Cardiac fibroblast (primary cell): ENCODE measurements at places on chromosomes 7 and 10.

DNA sequence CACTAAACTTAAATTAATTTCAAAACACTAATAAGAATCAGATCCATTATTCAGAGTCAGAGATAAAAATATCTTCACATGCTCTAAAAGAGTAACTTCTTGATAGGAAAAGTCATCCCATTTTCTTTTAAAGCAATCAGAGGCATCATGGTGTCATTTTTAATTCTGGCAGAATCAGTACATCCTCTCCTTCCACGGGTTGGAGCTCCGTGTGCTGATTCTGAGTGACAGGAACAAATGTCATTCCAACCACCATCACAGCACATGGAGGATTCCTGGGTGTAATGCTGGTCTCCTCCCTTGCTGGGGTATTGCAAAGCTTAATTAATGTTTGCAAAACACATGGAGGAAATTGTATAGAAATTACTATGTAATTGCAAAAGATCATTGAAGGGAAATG, 114.5 kb upstream of the IMMP2L start:
- no peak for DNase-seq

GRCh38 chr10:43901744-43902504, 253.2 kb upstream of the ZNF32 start:
- no peak for DNase-seq

- no peak for DNase-seq
Observed at GRCh38 chr10:2913474-2913873, 153.9 kb upstream of the PFKP start.

DNA sequence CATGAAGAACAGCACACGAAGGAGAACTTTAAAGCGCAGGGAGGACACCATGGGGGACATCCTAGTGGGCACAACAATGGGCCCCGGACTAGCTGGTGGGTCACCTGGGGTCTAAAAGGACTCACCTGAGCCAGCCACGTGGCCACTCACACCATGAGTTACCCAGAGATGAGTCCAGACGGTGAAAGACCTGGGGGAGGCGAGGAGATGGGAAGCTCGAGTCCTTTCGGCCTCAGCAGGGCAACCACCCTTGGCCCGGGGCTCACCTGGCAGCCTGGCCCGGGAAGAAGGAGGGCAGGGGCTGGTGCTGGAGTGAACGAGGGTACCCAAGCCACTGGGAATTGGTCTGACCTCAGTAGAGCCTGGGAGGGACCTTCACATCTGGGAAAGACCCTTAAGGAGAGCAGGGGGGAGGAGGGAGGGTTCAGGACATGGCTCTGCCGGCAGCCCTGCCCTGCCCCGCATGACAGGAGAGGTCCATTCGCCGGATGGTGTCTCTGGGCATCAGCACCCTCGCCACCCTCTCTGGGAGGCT, 5.7 kb downstream of the GIGYF1 start:
- no peak for DNase-seq

GRCh38 chr7:3558400-3558799, 257.3 kb downstream of the SDK1 start:
- DNase-seq, result peak; percentile 3

- peak; percentile 91 for DNase-seq
Observed at GRCh38 chr10:102632394-102633111, 11.7 kb upstream of the TRIM8 start.

DNA sequence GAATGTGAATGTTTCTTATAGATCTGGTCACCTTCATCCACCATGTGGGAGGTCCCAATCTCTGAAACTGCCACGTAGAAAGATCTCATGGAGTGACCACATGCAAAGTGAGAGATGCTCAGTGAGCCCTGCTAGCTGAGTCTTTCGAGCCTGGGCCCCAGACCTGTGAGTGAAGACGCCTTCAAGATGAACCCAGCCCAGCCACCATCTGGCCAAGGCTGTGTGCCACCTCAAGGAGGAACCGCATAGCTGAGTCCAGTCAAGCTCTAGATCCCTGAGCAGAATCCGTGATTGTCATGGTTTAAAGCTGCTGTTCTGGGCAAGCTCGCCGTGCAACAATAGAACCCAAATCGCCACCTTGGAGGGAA, 20.2 kb upstream of the PPIF start:
- no peak for DNase-seq

- DNase-seq, result no peak
Observed at GRCh38 chr10:3925184-3925583, 140.2 kb upstream of the KLF6 start.

DNA sequence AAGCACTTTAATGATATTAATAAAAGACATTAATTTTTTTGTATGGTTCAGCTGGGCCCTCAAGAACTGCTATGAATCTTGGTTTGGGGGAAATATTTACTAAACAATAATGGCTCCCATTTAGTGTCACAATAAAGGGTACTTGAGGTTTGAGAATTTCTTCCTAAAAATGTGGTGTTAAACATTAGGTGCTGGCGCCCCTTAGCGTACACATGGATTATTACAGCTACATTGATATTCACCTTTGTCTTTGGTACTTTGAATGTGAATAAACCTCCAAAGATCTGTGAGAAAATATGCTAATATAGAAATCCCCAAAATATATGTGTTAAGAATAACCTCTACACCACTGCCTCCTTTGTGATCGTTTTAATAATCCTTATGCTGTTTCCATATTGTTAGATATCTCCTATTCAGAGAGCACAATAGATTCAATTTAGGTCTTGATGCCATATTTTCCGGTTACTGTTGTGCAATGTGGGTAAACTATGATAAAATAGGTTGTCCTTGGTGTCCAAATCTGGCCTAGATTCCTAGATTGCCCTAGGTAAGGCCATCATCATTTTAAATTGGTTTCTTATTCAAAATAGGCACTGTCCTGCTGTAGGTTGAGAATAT, 161.8 kb upstream of the CACNA2D1 start:
- DNase-seq, result peak; percentile 73

- DNase-seq, result no peak
Observed at GRCh38 chr10:95289003-95289920, 1.5 kb downstream of the PDLIM1 start.

- peak; percentile 98 for DNase-seq
Observed at GRCh38 chr7:64581926-64582894, 19.3 kb upstream of the ZNF680 start.

- DNase-seq, result no peak
Observed at GRCh38 chr7:158733775-158734494, 29.3 kb upstream of the NCAPG2 start.

GRCh38 chr10:94002156-94002555, 8.4 kb downstream of the PLCE1 start:
- DNase-seq, result no peak

DNA sequence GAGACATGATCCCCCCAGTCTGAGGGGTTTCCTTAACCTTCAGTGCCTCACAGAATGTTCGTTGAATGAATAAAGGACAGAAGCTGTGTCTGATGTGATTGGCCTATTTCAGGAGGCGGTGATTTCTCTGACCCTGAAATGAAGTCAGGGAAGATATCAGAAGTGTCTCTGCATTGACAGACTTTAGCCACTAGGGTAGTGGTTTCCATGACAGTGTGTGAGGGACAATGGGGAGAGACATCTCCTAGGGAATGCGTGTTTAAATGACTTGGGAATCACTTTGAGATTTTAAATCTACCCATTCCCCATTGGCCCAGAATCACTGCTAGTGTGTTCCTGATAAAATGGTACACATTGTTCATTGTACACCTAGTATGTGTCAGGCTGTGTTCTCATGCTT, 132.0 kb downstream of the CFAP58 start:
- no peak for DNase-seq

DNA sequence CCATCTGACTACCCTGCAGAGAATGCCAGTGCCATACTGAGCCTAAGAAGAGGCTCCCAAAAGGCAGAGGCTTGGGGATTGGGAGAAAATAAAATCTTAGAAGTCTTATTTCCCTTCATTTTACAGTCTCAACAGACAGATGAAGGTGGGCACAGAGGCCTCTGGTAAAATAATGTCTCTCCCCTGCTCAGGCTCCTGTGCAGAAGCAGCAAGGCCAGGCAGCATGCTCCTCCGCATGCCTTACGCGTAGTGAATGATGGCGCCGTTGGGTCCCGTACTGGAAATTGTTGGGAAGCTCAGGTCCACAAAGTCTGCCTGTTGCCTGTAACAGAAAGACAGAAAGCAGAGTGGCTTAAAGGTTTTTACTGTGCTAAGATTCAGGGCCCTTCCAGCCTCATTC, 45.8 kb downstream of the XPNPEP1 start:
- no peak for DNase-seq

GRCh38 chr10:60130130-60130579, 223.8 kb upstream of the CCDC6 start:
- no peak for DNase-seq

GRCh38 chr7:100370303-100370702, 3.0 kb upstream of the PILRA start:
- no peak for DNase-seq

- no peak for DNase-seq
Observed at GRCh38 chr7:92206672-92207071, 27.7 kb upstream of the LRRD1 start.

GRCh38 chr7:94436018-94436604, 41.4 kb downstream of the COL1A2 start:
- DNase-seq, result peak; percentile 85

DNA sequence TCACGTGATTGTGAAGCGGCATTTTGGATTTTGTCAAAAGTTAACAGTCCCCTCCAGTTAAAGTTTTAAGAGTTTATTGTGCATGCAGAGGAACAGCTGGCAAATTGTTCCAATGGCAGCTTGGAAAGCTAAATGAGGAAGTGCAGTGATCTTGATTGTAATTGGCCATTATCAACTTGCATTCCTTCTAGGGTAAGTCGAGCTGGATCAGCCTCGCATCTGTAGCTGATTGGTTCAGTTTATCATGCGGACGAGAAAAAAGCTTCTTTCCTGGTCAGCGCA, 566 bp downstream of the ZNF789 start:
- peak; percentile 78 for DNase-seq

DNA sequence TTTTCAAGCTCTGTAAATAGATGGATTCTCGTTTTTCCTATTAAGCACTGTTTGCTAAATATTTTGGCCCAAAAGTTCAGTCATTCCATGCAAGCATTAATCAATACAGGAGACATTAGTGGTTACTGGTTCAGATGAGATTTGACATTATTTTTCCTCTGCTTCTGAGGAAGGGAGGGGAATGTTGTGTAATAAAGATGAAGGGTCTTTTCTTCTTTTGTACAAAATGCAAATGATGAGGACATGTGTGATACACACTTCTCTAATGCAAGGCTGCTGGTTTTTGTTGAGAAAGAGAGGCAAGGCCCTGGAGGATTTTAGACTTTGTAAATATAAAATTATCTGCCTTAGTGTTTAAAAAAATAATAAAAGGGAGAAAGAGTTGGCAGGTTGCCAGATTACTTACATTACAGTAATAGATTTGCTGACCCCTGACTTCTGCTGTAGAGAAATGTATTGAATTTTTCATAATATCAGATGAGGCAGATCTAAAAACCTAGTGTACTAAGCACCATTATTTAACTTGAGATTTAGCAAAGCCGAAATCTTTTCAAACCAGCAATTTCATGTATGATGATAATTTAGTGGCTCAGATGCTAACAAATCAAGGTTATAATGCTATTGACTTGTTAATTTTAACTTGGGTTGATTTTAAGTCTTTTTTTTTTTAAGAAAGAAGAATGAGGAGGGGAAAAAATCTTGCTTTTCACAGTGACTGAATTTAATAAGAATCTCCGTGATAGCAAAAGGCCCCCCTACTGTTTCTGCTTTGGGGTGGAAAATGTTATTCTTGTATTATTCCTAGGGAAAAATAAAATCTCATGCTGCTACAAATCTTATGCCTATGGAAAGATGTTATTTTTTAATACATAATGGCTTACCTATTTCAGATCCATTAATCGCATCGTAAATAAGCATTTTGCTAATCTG, 180.1 kb downstream of the ARID5B start:
- DNase-seq, result peak; percentile 62

GRCh38 chr10:43138021-43138756, at the start of gene CSGALNACT2:
TSS of gene CSGALNACT2 (plus strand) at chr10:43138445. CDS start at chr10:43155150, 16,705 bp downstream.
- DNase-seq, result peak; percentile 89

GRCh38 chr7:157035302-157035701, 24.8 kb upstream of the MNX1 start:
- DNase-seq, result no peak

- DNase-seq, result no peak
Observed at GRCh38 chr10:116044801-116045248, 228.2 kb downstream of the GFRA1 start.

- no peak for DNase-seq
Observed at GRCh38 chr10:129727495-129727894, 236.6 kb downstream of the EBF3 start.

DNA sequence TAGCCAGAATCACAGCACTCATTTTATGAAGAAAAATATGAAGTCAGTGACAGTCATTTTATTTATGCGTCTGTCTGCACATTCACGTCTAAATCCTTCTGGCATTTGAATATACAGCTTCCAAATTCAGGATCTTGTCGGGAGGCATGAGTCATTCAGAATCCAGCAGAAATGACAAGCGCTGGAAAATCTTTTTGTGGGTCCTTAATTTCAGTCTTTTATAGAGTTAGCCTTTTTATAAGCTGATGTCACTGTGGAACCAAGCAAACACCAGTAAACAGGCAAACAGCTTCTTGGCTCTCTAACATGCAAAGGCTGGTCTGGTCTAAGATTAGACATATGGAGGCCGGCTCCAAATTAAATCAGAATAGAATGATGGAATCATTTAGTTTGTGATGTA, 388.2 kb upstream of the TEX47 start:
- DNase-seq, result no peak

DNA sequence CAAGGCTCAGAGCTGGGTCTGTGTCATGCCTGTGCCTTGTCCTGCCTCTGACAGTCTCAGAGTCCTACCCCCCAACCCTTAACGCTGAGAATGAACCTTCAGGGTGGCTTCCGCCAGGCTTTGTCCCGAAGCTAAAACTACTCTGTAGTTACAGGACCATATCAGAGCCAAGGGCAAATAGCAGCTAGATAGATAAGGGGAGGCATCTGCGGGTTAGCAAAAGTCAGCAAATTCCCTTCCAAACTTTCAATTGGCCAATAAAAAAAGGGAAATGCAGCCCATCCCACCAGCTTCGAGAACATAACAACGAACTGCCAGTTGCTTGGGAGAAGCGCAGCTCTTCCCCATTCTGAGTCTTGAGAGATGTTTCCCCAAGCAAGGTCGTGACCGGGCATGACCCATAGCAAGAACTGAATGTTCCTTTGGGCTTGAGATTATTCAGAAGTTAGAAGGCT, 17.7 kb downstream of the CCL24 start:
- no peak for DNase-seq

DNA sequence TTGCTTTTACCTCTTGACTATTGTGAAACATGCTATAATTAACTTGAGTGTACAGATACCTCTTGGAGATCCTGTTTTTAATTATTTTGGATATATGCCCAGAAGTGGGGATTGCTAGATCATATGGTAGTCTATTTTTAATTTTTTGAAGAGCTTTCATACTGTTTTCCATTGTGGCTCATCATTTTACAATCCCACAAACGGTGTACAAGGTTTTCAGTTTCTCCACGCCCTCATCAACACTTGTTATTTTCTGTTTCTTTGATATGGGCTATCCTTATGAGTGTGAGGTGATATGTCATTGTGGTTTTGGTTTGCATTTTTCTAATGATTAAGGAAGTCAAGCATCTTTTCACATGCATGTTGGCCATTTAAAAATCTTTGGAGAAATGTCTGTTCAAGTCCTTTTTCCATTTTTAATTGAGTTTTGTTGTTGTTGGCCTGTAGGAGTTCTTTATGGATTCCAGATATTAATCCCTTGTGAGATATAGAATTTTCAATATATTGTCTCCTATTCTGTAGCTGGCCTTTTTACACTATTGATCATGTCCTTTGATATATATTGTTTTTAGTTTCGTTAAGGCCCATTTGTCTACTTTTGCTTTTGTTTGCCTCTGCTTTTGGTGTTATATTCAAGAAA, 7.5 kb downstream of the AGK start:
- peak; percentile 38 for DNase-seq
